ENCODE measurements at places on chromosomes 2 and 18.

GRCh38 chr2:144629935-144630334 lies 110.0 kb upstream of the ZEB2 start:
- no peak for DNase-seq

DNA sequence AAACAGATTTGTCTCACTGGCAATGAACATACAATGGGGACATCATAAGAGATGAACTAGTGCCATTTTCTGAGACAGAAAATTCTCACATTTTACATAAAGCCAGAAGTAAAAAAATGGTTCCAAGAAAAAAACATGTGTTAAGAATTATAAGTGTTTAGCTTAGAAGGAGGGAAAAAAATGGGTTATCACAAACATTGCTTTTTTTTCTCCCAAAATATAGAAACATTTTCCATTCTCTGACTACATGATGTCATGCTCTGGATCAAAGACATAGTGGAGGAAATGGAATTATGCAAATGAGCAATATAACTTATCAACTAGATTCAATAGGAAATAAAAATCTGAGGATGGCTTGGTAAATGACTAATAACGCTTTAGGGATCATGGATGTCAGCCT lies 49.8 kb downstream of the SPATS2L start:
- DNase-seq = no peak

- DNase-seq = no peak
Observed at GRCh38 chr2:238632181-238633060, 205.7 kb downstream of the ASB1 start.

GRCh38 chr2:74512744-74513604 lies 1.3 kb upstream of the TLX2 start:
- DNase-seq = no peak

GRCh38 chr2:9644603-9645002 lies 13.8 kb upstream of the YWHAQ start:
- DNase-seq = no peak

- DNase-seq = no peak
Observed at GRCh38 chr2:207112383-207112782, 53.4 kb downstream of the KLF7 start.

- DNase-seq = no peak
Observed at GRCh38 chr18:23951206-23951605, 63.3 kb upstream of the TTC39C start.

DNA sequence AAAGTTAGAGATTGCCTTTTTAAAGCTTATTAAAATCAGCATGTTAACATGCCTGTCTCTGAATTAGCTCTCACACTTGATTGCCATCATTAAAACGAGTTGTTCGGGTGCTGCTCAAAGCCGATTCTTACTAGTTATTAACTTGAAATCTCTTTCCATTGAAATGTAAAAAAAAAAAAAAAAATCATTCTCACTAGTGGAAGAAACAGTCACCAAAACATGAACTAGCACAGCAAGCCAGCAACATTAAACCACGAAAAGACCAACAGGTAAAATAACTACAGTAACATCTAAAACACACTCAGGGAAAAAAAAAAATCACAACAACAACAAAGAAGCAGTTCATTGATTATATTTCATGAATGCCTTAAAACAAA lies 264.5 kb downstream of the MEIS1 start:
- no peak for DNase-seq

DNA sequence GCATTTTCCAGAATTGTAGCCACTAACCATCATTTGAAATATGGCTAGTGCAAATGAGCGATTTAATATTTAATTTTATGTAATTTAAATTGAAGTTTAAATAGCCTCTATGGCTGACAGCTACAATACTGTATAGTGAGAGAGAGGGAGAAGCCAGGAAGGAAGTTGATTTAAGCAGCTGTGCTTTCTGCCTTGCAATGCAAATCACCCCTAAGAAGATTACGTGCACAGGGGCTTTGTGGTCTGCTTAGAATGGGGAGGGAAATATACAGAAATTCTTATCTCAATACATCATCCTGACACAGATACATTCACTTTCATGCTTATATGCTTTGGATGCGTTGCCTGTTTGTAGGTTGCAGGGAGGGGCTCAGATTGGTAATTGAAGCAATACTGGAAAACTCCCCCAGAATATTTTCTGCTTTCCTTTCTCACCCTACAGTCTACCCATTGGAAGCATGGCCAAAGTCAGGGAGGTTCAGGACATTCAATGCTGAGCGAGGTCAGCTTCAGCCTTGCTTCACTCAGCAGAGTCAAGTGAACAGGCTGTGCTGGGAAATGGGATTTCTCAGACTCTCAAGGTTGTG lies 674.0 kb downstream of the CNTNAP5 start:
- no peak for DNase-seq

DNA sequence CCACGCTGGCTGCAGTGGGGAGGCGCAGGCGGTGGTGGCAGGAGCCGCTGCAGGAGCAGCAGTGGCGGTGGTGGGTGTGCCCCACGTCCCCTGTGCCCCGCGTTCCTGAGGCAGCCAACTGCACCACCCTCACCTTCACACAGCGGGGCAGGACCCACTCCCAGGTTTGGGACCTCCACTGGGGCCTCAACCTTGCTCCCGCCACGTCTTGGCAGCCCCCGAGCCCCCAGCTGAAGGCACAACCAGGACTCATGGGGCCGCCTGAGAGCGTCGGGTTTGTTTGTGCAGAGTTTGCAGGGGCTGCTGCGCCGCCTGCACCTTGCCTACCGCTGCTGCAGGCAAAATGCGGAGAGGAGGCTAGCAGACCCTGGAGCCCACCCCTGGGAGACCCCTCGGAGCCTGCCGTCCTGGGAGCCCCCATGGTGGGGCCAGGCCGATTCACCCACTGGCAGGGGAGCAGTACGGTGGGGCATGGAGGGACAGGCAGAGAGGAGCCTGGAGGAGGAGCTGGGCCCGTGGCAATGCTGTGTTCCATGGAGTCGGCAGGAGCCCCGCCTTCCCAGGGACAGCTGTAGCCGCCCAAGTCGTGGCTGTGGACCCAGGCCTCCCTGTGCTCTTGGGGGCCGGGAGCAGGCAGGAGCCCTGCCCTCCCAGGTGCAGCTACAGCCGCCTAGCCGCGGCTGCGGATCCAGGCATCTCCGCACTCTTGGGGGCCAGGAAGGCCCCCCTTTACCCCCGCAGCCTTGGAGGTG lies 14.7 kb upstream of the EML6 start:
- no peak for DNase-seq

DNA sequence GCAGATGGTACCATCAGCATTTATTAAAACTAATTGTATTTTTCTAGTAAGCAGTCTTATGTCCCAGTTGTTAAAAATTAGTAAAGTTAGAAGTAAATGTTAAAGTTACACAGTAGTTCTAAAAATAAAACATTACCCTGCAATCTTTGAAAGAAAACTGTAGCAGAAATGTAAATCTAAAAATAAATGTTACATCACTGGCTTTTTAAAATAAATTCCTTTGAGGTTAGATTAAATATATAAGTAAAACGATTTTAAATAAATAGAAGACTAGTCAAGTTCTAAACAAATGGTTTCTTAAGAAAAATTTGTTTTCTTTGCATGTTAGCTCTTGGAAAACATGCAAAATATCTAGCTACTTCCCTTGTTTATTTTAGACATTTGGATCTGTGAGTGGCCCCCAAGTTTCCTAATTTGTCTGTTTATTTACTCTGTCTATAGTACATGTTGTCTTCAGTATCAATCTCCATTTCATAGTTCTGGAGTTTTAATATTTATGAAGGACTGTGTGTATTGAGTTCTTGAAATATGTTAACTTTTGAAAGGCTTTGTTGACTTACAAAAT lies 58.2 kb downstream of the GLS start:
- no peak for DNase-seq

DNA sequence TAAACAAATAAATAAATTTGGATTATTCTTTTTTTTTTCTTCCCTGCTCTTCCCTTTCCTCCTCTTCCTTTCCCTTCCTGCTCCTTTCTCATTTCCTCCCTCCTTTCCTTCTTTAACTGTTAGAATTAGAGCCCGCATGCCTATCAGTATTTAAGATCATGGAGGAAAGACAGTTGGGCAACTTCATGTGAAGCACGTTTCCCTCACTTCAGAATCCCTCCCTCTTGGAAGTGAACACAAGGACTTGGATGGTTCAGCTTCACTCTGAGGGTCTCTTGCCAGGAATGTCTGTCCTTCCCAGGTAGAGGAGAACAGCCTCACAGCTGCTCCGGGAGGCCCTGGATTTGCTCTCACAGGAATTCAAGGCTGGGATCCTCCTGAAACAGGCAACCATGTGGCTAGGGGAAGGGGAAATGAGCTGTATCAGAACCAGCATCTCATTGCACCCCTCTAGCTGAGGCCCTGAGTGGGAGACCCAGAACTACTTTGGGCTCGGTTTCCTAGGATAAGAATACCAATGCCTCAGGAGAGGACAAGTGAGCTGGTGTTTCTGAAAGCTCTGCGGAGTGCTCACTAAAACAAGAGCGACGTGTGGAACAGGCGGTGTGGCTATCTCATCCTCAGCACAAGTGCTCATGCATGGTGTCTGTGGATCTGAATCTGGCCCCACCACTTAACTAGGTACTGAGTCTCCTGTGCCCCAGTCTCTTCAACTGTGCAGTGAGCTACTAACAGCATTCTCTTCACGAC lies 230.5 kb downstream of the MYCN start:
- no peak for DNase-seq

GRCh38 chr18:77949355-77949973 lies 699.8 kb downstream of the GALR1 start:
- no peak for DNase-seq

- no peak for DNase-seq
Observed at GRCh38 chr2:149394864-149395263, 64.5 kb downstream of the LYPD6 start.

- no peak for DNase-seq
Observed at GRCh38 chr2:12923907-12924610, 207.3 kb downstream of the TRIB2 start.

GRCh38 chr2:28906376-28906775 lies 11.9 kb downstream of the WDR43 start:
- no peak for DNase-seq

- DNase-seq = no peak
Observed at GRCh38 chr2:146444987-146445386, 1399.8 kb upstream of the ACVR2A start.

DNA sequence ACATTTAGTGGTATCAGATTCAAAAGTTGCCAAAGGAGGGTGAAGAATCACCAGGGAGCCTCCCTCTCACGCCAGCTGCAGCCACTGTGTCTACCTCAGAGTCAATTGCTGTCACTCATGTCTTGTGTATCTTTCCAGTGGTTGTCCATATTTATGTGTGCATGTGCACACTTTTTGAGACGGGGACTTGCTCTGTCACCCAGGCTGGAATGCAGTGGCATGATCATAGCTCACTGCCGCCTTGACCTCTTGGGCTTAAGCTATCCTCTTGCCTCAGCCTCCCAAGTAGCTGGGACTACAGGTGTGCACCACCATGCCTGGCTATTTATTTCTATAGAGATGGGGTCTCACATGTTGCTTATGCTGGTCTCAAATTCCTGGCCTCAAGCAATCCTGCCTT lies 4.0 kb downstream of the MOCOS start:
- DNase-seq = no peak

DNA sequence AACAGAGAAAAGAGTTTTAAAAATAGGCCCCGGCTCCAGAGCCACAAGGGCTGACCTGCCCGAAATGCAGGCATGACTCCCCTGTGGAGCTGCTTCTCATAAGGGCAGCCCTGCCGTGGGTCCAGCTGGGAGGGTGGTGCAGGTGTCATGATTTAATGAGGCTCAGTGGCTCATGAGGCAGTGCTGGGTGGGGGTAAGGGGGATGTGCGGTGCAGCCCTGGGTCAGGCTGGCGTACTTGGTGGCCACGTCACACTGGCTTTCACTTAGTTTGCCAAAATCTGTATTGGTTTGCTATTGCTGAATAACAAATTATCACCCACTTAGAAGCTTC lies 33.6 kb downstream of the HJURP start:
- no peak for DNase-seq

- DNase-seq = no peak
Observed at GRCh38 chr2:63741884-63742579, 99.7 kb upstream of the UGP2 start.

DNA sequence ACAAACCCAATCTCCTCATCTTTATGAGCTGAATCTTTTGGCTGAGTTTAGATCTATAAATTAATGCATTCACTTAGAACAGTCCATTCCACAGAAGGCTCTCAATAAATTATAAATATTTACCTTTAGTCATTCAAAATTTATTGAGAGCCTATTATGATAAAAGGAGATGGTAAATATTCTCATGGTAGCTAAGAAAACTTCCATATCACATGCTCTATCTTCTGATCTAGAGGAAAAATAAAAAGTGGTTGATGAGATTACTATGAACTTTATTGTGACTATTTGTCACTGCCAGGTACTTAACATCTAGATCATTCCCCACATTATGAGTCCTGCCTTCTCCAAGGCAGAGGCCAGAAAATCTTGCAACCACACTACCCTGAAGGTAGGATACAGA lies 62.4 kb downstream of the L3MBTL4 start:
- no peak for DNase-seq

- no peak for DNase-seq
Observed at GRCh38 chr2:231676243-231676642, 32.1 kb upstream of the PTMA start.

- no peak for DNase-seq
Observed at GRCh38 chr2:238131761-238132462, 6.6 kb upstream of the KLHL30 start.

- DNase-seq = no peak
Observed at GRCh38 chr18:57220930-57221483, 74.1 kb downstream of the BOD1L2 start.

- DNase-seq = no peak
Observed at GRCh38 chr18:12005538-12006487, 24.5 kb downstream of the IMPA2 start.

- no peak for DNase-seq
Observed at GRCh38 chr2:157789933-157790511, 86.1 kb downstream of the ACVR1 start.

- DNase-seq = no peak
Observed at GRCh38 chr2:173969886-173970285, 4.7 kb upstream of the SP3 start.

DNA sequence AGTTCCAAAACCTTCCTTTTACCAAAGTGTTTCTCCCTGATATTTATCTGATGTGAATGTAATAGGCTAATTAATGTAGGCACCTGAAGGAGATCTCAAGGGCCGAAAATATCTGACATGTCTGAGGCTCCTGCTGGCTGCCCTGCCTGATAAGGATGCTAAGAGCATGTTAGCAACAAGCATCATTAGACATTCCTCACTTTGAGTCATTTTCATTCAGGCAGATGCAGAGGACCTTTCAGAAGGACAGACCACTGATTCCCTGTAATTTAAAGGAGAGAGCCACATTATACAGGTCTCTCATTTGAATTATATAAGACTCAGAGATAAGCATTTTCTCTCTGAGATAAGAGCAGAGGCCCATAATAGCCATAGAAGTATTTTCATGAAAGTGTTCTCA lies 222.4 kb upstream of the NCKAP5 start:
- no peak for DNase-seq

GRCh38 chr2:230418341-230419016 lies 2.5 kb downstream of the SP100 start:
- no peak for DNase-seq

GRCh38 chr2:212078103-212078502 lies 460.5 kb downstream of the ERBB4 start:
- DNase-seq = no peak

- no peak for DNase-seq
Observed at GRCh38 chr2:73314441-73314840, 21.1 kb upstream of the EGR4 start.

All from activated T-cell treated with anti-CD3 and anti-CD28 coated beads for 24 hours (primary cell).